ENCODE measurements at places on chromosomes 5 and 9.

GRCh38 chr5:153991168-153991567 lies 47.5 kb downstream of the FAM114A2 start:
- no peak for DNase-seq

GRCh38 chr9:97560851-97561250 lies 59.4 kb downstream of the TMOD1 start:
- no peak for DNase-seq

DNA sequence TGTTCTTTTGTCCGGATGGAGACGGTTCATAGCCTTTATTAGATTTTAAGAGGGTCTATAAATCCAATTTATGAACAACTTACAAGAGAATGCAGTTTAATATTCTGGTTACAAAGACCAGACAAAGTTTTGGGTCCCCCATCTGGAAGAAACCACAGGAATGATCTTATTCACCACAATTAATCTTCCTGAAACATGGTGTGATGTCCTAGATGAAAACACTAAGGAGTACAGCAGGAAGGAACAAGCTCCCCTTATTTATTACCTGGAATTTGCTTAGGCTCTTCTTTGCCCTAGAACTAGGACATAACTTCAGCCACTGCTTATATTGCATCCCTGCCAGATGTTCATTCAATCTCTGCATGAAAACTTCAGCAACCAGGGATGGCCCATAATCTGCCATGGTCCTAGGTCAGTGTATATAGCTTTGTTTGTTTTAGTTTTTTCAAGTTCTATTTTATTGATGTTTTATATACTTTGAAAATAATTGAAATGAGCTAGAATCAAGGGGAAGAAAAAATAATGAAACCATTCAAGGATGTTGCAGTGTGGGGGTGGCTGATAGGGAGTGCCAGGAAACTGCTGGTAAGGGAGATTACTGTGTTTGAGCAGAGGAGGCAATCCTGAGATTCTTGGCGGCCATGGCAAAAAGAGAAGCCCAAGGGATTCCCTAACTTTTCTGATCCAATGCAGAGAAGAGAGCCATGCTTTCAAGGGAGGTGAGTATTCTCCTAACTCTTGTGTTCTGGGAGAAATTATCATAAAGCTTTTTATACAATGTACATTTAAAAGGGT lies 16.8 kb downstream of the TXNDC8 start:
- DNase-seq, result no peak

DNA sequence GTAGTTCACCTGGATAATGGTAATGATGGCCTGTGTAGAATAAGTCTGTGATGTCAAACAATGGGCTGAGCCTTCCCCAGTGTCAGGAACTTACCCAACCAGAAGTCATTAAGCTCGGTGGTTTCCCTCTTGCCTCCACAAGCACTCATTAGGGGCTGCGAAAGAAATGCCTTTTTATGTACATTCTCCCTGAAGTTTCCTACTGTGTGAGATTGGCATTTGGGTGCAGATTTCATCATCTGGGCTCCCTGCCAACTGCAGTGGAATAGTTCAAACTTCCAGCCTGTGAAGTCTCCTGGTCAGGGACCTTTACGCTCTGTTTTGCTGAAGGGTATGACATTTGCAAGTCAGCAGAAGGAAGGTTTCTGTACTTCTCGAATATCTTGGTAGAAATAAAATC lies 41.6 kb upstream of the TMEM215 start:
- DNase-seq, result no peak

DNA sequence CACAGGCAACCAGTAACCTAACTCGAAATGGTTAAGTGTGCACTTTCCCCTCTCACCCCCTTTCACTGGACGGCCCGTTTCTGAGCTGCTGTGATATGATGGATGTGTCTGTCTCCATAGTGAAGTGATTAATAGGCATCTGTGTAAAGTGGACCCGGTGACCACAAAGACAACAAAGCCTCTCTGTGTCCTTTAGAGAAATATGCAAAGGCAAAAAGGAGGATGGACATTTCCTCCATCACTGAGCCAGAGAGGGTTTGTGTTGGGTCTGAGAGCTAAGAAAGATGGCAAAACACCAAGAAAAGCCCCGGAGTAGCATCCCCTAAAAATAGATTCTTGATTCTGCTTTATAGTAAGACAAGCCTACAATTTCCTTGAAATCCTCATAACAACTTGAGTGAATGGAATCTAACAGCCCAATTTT lies 120.6 kb downstream of the SEMA6A start:
- DNase-seq, result no peak

- no peak for DNase-seq
Measured at GRCh38 chr9:26814799-26815198, 77.8 kb downstream of the CAAP1 start.

- peak; percentile 7 for DNase-seq
Measured at GRCh38 chr5:83718195-83718825, 2.3 kb downstream of the HAPLN1 start.

- no peak for DNase-seq
Measured at GRCh38 chr9:110319781-110320492, 17.7 kb downstream of the TXNDC8 start.

DNA sequence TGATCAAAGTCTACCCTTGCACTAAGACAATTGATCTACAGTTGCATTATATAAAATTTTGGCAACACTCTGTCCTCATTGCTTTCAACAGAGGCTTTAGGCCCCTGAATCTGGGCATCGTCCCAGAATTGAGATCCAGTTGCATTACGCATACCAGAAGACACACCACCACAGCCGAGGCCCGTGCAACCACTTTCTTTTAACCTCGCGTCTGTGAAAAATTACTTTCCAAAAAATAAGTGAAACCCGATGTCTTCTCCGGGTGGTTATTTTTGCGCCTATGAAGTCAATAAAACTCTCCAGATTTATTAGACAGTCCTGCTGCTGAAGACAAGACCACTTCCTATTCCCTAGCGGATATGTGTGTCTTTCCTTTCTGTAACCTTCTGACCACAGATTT lies 52.1 kb upstream of the NFIB start:
- no peak for DNase-seq

DNA sequence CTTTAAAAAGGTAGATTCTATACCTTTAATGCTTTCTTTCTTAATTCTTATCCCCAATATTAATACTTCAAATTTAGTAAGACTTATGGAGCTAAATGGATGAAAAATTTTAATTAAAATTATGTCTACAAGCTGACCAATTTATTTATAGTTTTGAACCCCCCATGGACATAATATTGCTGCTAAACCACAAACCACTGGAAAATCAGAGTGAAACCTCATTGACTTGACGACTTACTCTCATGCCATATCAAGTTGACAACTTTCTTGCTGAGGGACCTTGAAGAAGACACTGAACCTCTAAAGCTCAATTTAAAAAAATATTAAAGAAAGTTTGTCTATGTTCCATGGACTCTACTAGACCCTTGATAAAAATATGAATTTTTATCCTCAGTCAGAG lies 653.7 kb downstream of the TLE1 start:
- DNase-seq, result no peak

GRCh38 chr5:113390224-113390623 lies 44.6 kb downstream of the TSSK1B start:
- no peak for DNase-seq

DNA sequence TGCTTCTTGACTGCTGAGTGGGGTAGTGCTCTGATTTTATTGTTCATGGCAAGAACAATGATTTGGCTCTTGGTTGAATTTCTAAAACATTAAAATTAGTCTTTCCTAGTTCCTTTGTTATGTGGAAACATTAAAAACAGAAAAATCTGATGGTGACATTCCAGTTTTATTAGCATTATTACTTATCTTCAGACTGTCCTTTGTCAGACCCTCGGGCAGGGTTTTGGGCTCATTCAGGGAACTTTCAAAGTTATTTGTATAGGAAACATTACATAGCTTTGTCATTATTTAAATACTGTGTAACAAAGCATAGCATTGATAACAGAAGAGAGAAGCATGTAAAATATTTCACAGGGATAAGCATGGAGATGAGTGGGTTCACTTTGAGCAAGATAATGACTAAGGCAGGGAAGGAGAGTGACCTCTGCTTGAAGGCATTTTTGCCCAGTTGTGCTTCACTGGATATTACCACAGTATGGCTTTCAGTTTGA lies 119.9 kb downstream of the KDM4C start:
- no peak for DNase-seq

- no peak for DNase-seq
Measured at GRCh38 chr5:76664079-76664478, 40.9 kb upstream of the F2RL2 start.

- DNase-seq, result no peak
Measured at GRCh38 chr9:37126214-37126788, 5.9 kb downstream of the ZCCHC7 start.

DNA sequence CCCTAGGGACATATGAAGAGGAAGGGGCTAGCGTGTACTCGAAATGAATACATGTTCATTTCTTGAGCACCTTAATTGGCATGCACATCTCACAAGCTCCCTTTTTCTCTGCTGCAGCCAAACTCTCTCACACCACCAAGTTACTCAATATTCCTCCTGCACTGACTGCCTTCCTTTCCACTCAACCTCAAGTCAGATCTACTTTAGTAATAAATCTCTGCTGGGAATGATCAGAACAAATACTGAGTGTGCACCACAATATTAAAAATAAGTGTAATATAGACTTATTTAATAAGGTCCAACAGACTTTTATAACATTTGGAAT lies 995.8 kb upstream of the WWC1 start:
- DNase-seq, result no peak

- DNase-seq, result no peak
Measured at GRCh38 chr9:124457079-124457886, 7.0 kb downstream of the ADGRD2 start.

GRCh38 chr5:145247745-145248040 lies 587.4 kb downstream of the PRELID2 start:
- DNase-seq, result no peak

DNA sequence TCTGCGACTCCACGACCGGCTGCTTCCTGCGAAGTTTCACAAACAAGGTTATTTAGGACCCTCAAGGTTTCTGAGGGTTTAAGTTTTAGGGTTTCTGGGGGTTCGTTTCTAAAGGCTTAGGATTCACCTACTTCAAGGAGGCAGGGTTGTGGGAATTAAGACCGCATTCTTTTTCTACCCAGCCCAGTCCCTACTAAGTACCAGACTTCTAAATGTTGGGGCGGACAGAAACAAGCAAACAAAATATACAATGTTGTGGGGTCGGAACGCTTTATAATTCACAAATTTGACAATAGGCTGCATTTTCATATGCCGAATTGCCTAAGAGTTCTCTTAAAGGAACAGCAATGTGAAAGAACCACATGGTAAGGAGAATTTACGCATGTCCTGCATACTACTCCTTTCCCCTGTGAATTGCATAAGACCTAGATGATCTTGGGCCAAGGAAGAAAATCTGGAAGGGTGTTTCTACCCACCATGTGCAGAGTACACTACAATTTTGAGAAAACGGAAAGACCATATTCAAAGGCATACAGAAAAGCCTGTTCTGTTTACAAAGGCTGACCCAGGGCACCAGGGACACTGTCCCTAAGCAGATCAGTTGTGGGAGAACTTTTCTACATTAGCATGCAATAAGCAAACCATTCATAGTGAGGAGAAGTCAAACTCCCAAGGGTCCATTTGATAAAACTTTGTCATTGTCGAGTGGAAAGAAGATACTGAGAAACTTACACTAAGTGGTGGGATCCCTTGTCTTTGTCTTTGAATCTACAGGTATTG lies 457.3 kb downstream of the RAB3C start:
- DNase-seq, result no peak

DNA sequence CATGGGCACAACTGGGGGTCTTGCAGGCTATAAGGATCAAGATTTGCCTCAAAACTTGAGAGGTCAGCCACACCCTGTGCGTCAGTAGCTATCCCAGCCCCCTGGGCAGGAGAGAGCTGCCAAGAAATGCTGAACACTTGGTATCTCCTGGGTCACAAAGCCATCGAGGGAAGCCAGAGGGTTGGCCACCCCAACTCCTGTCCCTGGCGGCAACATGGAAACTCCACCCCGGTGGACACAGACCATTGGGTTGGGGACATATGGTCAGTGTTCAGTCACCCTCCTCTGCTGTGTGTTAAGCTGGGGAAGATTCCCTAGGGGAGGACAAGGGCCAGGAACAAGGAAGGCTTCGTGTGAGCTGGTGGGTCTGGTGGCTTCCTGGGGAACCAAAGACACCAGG lies 140.6 kb downstream of the C5orf15 start:
- no peak for DNase-seq

- no peak for DNase-seq
Measured at GRCh38 chr5:27158171-27158570, 119.8 kb upstream of the CDH9 start.

DNA sequence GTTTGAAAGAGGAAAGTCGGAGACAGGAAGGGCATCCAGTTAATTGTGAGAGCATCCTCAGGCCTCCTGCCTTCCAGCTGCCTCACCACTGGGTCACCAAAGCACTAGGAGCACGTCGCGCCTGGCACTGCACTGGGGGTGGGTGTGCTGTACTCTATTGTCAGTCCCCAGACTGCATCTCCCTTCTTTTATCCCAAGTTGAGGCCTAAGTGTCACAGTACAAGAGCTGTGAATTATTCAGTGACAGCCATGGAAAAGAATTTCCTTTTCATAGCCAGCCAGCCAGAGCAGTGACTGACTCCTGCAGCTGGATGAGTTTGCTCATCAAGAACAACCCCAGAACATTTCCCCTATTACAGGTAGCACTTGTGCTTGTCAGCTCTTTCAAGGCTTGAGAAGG lies 16.3 kb downstream of the CLTA start:
- DNase-seq, result no peak

GRCh38 chr5:134749415-134749814 lies 9.2 kb upstream of the DDX46 start:
- DNase-seq, result no peak

GRCh38 chr9:4160249-4160648 lies 139.6 kb downstream of the GLIS3 start:
- no peak for DNase-seq

DNA sequence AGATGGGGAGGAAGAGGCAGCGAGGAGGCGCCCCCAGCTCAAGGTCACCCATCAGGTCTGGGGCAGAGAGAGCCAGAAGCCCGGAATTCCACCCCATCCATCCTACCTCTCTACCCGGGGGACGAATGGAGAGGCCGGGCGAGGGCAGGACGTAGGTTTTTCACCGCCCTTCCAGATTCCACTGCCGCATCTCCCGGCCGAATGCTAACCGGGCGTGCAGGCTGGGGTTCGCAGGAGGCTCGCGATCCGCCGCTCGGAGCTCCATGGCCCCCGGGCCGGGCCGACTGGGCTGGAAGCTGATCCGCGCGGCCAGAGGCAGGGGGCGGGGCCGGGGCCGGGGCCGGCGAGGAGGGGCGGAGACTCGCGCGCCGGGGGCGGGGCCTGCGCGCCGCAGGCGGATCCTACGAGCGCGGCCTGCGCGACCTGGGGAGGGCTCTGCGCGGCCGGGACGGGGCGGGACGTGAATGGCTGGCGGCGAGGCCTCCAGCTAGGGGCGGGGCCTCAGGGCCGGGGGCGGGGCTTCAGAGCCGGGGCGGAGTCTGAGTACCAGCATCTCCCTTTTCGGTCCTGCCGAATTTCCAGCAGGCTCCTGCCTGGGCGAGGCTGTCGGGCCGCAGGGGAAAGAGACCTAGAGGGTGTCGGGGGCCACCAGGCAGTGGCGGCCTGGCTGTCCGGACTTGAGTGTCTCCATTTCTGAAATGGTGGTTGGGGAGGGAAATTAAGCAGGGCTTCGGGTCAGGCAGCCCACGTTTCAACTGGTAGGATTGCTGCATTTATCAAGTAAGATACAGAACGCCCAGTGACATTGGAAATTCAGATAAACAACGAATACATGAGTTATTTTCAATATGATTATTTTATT lies at the start of gene ST6GALNAC4:
TSS of gene ST6GALNAC4 (minus strand) at position 322 of the 862 bp plus-strand sequence. CDS start 622 bp downstream, outside the sequence.
- DNase-seq, result peak; percentile 88

All from central memory CD4-positive, alpha-beta T cell (primary cell).